Stimulated activated CD4-positive, alpha-beta T cell treated with anti-CD3 and anti-CD28 coated beads, Interleukin-12 subunit alpha, Interleukin-12 subunit beta, amount 100 ng/mL, for 24 hours (primary cell): ENCODE measurements at places on chromosomes 6 and 20.

- no peak for DNase-seq
Measured at GRCh38 chr6:38634518-38634917, 5.2 kb downstream of the BTBD9 start.

DNA sequence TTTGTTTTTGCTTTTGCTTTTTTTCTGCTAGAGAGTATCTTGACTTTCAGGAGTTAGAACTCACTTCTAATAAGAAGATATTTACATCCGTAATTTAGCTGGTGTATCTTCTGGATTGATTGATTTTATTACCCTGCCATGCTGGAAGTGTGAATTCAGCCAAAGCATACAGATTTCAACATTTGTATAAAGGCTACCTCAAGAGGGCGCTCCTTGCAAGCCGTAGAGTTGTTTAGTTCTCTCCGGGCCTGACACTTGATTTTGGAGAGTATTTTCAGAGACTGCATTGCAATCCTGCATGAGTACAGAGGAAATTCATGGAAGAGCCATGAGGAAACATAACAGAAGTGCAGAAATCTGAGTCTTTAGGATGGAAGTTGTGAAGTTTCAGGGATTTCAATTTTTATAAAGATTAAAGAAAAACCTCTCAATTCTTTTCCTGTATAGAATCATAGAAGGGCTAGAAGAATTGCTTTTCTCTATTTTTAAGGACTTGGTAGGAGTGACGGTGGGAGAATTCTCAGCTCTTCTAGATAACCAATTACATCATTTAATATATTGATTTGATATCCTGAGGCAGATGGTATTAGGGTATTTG lies 66.7 kb upstream of the TIAM2 start:
- peak; percentile 65 for DNase-seq

- DNase-seq, result no peak
Measured at GRCh38 chr6:31750411-31751022, 10.7 kb downstream of the MSH5 start.

DNA sequence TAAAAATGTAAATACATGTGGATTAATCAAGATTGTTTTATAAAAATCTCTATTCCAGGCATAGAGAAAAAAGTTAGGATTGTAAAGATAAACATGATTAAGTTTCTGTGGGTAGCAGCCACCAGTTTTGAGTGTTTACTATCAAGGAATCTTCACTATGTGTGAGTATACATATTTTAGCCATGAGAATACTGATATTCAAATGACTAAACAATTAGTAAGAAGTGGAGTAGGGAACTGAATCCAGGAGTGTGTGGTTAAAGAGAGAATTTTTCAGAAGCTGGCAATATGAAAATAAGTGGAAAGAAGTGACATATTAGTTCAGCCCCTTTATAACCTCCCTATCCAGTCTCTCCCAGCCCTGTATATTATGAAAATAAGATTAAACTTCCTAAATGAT lies 10.3 kb downstream of the ELOVL2 start:
- no peak for DNase-seq

DNA sequence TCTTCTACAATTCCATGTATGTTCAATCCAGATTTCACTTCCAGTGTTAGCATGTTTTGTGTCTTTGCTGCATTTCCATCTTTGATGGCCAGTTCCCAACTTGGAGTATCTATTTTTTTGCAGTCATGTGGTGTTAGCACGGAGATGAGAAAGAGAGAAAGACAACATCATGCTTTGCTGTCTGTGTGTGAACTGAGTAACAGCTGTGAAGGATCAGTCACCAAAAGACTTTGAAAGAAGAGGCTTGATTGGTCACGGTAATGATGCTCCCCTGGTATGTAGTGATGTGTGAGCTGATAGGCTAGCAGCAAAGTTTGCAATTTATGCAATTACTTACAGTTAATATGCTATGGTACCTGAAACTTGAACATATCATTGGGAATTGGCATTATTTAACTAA lies 731.3 kb upstream of the NRSN1 start:
- DNase-seq, result no peak

DNA sequence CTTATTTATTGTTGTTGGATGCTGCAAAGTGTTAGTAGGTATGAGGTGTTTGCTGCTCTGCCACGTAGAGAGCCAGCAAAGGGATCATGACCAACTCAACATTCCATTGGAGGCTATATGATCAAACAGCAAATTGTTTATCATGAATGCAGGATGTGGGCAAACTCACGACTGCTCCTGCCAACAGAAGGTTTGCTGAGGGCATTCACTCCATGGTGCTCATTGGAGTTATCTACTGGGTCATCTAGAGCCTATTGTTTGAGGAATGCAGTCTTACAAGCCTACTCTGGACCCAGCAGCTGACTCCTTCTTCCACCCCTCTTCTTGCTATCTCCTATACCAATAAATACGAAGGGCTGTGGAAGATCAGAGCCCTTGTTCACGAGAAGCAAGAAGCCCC lies 12.1 kb downstream of the MICB start:
- DNase-seq, result no peak

- no peak for DNase-seq
Measured at GRCh38 chr20:11780765-11781369, 136.8 kb upstream of the BTBD3 start.

DNA sequence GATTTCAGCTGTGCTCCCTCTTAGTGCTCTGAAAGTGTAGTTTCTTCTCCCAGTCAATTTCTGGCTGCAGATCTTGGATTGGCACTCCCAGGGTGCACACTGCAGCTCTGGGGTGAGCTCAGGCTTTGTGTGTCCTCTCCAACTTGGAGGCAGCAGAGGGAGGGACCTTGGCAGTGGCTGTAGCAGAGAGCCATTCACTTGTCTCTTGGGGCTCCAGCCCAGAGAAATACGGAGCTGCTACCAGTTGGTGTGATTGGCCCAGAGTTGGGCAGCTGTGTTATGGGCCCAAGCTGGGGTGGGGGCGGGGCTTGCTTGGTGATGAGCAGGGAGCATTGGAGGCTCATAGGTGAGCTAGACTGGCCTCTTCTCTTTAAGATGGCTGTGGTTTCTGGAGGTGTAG lies 65.9 kb downstream of the KLHL32 start:
- no peak for DNase-seq

GRCh38 chr6:158819213-158819976 lies at the start of gene EZR:
Gene EZR (minus strand): TSS chr6:158819368. CDS start chr6:158818093, 1,275 bp downstream.
- peak; percentile 74 for DNase-seq

- no peak for DNase-seq
Measured at GRCh38 chr6:151763303-151763702, 44.2 kb upstream of the ESR1 start.

DNA sequence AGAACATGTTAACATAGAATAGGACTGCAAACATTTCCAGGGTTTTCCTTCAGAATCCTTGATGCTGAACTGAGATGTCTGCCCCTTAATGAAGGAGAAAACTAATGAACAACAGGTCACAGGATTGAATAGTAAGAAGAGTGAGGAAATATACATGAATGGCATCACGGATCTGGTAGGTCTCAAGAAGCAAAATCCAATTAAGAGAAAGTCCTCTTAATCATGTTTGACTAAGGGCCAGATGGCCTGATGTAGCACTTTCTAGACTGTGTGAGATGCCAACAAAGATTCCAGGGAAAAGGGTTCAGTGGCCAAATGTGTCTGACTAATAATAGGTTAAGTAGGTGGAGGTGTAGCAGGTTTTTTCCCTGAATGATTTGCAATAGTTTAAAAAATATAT lies 13.7 kb upstream of the SHPRH start:
- DNase-seq, result no peak

DNA sequence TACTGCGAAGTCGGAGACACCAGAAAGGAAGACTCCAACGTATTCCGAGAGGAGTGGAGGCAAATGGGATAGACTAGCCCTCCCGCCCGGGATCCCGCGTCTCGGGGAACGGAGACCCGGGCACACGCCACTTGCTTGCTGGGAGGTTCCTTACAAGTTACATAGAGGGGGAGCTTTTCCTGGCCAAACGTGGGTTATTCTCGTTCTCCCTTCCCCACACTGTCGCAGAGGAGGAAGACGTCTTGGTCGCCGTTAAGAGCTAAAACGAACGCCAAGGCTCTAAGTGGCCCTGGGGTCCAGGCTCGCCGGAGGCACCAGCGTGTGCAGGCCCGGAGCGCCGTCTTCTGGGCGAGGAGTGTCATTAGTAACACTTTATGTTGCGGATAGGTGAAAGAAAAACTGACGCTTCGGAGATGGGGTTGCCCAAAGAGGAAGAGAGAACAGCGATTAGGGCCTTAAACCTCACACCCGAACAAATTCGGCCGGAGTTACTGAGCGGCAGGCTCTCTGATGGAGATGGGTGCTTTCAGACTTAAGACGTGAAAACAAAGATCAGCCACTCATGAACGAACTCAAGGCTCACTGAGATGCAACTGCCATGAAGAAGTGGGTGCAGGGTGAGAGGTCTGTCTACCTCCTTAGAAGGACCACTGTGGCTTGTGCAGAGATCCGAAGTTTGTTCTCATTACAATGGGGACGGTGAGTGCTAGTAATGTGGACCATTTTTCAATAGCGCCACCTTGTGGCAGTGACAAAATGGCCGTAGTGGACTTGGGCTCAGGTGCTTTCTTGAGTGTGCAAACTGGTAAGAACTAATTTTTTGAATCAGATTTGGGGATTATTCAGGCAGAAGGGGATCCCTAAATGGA lies 11.7 kb upstream of the ZNF311 start:
- DNase-seq, result peak; percentile 81

GRCh38 chr6:77633471-77633870 lies 19.4 kb upstream of the MEI4 start:
- no peak for DNase-seq

DNA sequence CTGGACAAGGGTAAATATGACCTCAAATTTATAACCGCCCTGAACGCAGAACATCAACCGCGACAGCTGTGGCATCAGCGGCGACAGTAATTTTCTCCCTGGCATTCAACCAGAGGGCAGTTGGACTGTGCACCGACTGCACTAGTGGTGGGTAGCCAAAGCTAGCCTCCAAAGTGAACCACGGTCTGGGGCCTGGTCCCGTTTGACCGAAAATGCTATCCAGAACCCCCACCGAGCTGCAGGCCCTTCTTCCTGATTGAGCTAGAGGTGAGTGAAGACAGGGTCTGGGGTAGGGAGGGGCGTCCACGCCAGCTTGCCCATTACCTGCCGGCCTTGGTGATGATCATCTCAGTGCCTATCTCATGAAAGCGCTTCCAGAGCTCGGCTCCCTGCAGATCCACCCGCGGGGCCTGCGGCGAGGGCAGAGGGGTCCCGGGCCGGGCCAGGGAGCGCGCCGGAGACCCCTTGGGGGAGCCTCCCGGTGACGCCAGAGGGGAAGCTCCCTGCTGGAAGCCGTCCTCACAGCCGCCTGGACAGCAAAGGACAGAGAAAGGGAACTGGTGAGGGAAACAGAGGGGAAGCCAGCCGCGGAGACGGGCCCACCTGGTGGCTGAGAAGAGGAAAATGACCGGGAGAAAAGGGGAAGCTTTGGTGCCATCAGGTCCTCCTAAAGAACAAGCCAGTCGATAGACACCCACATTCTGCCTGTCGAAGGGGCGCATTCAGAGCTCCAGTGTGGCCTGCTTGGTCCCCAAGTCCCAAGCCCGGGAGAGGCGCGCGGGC lies 2.0 kb downstream of the TBX18 start:
- no peak for DNase-seq

GRCh38 chr20:58700823-58701222 lies 8.2 kb downstream of the NPEPL1 start:
- no peak for DNase-seq

DNA sequence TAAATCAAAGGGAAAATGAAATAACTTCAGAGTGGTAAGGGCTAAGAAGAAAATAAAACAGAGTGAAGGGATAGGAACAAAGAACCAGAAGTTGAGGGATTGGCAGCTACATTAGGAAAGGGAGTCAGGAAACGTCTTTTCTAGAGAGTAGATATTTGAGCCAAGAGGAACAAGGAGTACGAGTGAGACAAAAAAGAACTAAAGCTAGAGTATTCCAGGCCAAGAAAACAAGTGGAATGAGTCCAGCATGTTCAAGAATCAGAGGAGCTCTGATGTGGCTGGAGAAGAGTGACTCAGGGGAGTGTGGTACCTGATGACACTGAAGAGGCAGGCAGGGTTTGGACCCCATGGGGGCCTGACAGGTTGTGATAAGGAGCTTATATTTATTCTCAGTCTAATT lies 66.3 kb downstream of the CEP162 start:
- no peak for DNase-seq

- DNase-seq, result no peak
Measured at GRCh38 chr6:83815631-83816272, 37.4 kb upstream of the RIPPLY2 start.

- no peak for DNase-seq
Measured at GRCh38 chr6:152804150-152804549, 53.6 kb downstream of the VIP start.

GRCh38 chr6:157505912-157506491 lies 125.0 kb downstream of the ZDHHC14 start:
- DNase-seq, result no peak

- no peak for DNase-seq
Measured at GRCh38 chr6:166251655-166252054, 56.5 kb downstream of the PRR18 start.

- DNase-seq, result no peak
Measured at GRCh38 chr6:46491628-46492547, 639 bp upstream of the RCAN2 start.

DNA sequence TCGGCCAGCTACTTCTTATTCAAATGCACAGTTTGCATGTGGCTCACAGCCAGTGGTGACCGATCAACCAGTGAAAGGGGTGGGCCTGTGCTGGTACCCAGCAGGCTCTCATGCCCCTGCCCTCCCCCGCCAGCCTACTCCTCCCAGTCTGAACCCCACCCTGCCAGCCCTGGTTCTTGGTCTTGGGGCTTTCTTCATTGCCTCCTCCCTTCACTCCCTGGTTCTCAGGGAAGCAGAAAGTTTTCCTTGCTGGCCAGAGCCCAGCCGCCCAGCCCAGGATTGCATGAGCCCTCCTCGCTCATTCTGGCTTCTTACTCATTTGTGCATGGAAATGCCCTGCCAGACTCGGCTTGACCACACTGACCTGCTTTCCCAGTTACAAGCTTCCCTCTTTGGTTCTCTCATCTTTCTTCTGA lies 40.8 kb downstream of the KCNK17 start:
- no peak for DNase-seq

GRCh38 chr6:105824732-105825131 lies 261.4 kb upstream of the PRDM1 start:
- no peak for DNase-seq

GRCh38 chr6:20705741-20706140 lies 171.5 kb downstream of the CDKAL1 start:
- DNase-seq, result no peak

DNA sequence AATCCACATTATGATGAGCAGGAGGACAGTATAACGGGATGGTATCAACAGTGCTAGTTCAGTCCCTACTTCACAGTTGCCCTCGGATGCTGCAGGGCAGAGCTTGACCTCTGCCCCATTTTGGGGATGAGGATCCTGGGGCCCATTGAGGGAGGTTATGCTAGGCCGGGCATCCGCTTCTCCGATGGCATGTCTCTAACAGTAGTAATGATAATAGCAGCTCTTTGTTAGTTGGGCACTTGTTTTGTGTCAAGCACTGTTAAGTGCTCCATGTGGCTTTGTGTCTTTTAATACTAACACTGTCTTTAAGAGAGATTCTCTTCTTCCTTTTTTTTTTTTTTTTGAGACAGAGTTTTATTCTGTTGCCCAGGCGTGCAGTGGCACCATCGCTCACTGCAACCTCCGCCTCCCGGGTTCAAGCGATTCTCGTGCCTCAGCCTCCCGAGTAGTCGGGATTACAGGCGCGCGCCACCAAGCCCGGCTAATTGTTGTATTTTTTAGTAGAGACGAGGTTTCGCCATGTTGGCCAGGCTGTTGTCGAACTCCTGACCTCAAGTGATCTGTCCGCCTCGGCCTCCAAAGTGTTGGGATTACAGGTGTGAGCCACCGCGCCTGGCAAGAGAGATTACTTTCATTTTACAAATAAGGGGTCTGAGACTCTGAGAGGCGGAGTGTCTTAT lies 1.1 kb downstream of the MAPRE1 start:
- DNase-seq, result no peak

GRCh38 chr6:24537771-24538385 lies 43.1 kb downstream of the ALDH5A1 start:
- no peak for DNase-seq
